ENCODE measurements at places on chromosomes 5 and 9.

- DNase-seq: no peak
Observed at GRCh38 chr9:98790134-98790841, 6.1 kb downstream of the ANKS6 start.

DNA sequence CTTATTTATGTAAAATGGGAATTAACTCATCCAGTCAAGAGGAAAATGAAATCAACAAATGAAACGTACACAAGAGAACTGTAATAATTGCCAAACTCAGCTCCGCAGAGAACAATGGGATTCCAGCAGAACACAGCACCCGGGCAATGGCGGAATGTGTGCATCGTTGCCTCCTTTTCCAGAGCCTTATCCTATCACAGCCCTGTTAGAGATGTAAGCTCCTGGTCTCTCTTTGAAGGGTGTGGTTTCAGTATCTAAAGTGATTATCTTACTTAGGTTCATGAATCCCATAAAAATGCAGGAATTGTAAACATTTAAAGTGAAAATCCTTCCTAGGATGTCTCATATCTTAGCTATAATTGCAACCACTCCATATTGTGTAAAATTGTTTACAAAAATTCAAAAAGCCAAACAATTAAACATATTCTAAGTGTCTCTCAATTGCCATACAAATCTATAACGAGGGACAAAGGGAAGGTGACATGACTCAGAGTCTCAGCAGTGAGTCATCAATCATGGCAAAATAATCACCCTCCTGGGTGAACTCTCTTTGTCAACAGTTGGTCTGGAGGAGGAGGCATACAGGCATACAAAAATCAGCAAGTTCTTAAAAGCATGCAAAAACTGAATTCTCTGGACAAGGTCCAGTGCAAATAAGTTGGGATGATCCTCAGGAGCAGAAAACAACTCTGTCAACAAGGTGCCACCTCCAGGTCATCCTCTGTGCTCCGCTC is 22.6 kb downstream of the SEMA5A start:
- no peak for DNase-seq

DNA sequence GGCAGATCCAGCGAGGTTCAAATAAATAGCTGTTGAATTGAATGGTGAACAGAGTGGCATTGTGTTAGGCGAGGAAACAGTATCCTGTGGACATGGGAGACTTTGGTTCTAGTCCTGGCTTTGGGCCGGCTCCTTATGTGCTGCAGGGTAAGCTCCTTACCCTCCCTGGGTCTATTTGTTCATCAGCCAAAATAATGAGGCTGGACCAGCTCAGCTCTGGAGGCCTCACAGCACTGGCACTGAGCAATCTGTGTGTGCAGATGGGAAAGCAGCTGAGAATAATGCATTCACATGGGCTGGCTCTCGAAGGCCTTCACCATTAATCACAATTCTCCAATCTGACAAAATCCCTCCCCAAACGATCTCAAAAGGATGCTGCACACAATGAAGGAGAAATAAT is 81.9 kb downstream of the APBA1 start:
- no peak for DNase-seq

DNA sequence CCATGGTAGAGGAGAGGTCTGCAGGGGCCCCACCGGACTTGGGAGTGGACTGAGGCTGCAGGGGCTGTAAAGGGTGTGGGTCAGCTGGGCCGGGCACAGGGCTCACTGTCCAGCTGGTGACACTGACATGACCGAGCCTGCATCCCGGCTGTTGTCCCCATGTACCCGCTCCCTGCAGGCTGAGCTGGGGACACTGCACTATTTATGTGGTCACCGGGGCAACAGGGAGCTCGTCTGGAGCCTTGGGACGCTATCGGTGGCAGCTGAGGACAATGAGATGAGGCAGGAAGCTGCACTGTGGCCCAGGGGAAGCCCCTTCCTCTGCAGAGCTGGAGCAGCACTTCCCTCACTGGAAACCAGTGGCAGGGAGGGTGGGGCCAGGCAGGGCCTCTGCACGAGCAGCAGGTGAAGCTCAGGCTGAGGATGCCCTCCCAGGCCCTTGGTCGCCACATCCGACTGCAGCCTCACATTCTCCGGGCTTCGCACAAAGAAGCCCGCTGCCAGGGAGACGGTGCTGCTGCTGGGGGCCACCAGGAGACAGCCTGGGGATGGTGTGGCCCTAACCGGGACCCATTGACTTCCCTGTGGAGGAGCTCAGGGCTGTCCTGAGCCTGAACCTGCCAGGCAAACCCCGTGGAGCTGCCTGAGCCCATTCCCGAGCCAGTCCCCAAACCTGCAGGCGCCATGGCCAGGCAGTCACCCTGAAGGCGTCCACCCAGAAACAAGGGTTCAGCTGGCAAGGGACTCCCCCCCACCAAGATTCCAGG is 26.4 kb downstream of the ZDHHC11B start:
- no peak for DNase-seq

DNA sequence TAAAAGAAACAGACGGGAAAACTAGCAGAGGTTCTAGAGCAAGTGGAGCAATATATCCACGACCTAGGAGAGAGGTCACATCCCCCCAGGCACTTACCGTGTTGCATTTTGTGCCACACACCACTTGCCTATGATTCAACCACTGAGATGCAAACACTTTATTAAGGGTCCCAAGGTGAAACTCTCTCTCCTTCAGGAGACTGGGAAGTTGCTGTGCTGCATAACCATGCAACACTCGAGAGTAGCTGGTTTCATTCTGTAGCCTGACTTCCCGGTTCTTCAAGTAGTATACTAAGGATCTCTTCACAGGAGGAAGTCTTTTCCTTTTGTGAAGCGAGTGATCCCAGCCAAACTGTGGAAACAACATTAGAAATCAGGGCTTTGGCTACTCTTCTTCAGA is 1.6 kb downstream of the DCAF12 start:
- no peak for DNase-seq

GRCh38 chr9:136119883-136120393 is 1.3 kb upstream of the TMEM250 start:
- DNase-seq: no peak

- no peak for DNase-seq
Observed at GRCh38 chr9:85182383-85182782, 512.9 kb downstream of the NTRK2 start.

DNA sequence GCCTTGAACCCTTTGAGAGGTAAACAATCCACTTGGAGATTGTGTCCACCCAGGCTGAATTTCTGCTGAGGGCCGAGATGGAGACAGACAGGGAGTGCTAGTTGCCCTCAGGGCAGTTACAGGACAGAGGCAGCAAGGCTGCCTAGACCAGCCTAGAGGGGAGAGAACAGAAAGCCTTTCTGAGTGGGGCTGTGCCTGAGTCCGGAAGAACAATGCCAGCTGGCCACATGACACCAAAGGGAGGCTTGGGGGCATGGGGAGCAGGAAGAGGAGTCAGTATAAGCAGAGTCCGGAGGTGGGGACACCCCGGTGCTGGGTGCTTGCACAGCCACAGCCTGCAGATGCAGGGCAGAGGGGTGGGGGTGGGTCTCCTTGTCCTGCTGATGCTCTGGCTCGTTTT is 145.7 kb downstream of the CFAP90 start:
- no peak for DNase-seq

DNA sequence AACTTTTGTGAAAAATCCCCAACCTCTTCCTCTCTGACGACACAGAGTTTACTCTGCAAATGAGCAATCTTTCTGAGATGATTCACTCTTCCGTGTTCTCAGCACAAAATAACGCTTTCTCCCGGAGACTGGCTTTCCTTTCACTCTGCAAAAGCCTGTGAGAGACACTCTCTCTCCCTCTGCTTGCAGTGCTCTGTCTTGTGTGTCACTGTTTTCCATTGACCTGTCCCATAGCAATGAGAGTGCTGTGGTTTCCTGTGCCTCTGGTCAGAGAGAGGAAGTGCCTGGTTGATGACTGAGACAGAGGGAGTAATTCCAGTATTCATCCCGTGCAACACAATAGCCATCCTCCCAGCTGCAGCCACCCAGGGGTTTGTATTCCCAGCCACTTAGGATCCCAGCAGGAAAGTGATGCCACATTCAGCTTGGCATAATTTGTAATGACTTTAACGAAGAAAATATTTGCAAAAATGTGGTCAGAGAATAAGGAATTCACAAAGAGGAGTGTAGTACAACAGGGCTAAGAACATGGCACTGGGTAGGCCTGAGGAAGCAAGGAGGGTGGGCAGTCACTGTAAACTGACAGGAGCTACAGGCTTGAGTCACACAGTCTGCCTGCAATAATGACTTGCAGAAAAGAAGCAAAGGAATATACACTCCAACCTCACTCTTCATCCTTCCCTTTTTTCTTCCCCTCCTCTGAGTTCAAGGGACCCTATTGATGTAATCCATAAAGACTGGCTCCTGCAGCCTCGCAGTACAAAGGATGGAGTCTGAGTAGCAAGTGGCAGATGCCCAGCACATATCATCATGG is 463.5 kb upstream of the RGMB start:
- no peak for DNase-seq

- no peak for DNase-seq
Observed at GRCh38 chr9:109781541-109782197, 1.7 kb downstream of the PALM2AKAP2 start.

- no peak for DNase-seq
Observed at GRCh38 chr5:4480528-4481349, 659.4 kb upstream of the ADAMTS16 start.

- DNase-seq: no peak
Observed at GRCh38 chr9:2338777-2339365, 282.7 kb upstream of the VLDLR start.

GRCh38 chr5:78562001-78562400 is 86.6 kb downstream of the LHFPL2 start:
- DNase-seq: no peak

- no peak for DNase-seq
Observed at GRCh38 chr5:166719991-166720390, 1571.5 kb upstream of the WWC1 start.

GRCh38 chr5:168612996-168613395 is 33.8 kb upstream of the PANK3 start:
- no peak for DNase-seq

GRCh38 chr5:142520885-142521284 is 165.0 kb downstream of the FGF1 start:
- DNase-seq: no peak

DNA sequence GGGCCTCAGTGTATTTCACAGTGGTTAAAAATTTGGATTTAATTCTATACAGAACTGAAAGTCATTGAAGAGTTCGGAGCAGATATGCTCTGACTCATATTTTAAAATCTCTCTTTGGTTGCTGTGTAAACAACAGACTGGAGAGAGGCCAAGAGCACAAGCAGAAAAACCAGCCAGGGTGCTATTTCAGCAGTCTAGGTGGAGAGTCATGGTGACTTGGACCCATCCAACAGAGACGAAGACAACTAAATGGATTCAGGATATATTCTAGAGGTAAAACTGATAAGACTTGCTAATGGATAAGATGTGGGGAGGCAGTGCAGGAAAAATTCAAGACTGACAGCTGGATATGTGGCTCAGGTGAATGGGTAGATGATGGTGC is 168.9 kb downstream of the MAPKAP1 start:
- DNase-seq: no peak

GRCh38 chr5:180683220-180683922 is 34.0 kb upstream of the FLT4 start:
- DNase-seq: no peak

DNA sequence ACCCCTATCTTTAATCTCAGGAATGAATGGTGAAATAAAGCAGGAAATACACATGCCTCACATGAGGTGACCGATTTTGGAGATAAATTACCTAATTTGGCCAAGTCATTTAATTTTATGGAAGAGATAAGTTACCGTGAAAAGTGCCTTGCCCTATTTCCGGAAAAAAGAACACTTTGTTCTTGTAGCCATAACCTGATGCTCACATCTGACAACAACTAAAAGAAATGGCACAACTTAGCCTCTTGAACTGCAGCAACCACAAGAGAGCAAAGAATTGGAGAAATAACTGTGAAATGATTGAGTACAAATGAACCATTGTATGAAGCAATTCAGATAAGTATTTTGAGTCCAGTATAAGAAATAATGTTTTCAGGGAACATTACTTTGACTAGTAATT is 628.1 kb upstream of the TYRP1 start:
- DNase-seq: no peak

- DNase-seq: peak; percentile 47
Observed at GRCh38 chr5:132272311-132273210, 15.1 kb downstream of the PDLIM4 start.

- DNase-seq: no peak
Observed at GRCh38 chr5:138545919-138546562, 3.0 kb upstream of the ETF1 start.

GRCh38 chr5:112366987-112367386 is 52.1 kb downstream of the EPB41L4A start:
- DNase-seq: no peak

- DNase-seq: no peak
Observed at GRCh38 chr5:177124486-177124991, 9.0 kb upstream of the NSD1 start.

- DNase-seq: no peak
Observed at GRCh38 chr5:84385705-84386104, 1.0 kb upstream of the EDIL3 start.

DNA sequence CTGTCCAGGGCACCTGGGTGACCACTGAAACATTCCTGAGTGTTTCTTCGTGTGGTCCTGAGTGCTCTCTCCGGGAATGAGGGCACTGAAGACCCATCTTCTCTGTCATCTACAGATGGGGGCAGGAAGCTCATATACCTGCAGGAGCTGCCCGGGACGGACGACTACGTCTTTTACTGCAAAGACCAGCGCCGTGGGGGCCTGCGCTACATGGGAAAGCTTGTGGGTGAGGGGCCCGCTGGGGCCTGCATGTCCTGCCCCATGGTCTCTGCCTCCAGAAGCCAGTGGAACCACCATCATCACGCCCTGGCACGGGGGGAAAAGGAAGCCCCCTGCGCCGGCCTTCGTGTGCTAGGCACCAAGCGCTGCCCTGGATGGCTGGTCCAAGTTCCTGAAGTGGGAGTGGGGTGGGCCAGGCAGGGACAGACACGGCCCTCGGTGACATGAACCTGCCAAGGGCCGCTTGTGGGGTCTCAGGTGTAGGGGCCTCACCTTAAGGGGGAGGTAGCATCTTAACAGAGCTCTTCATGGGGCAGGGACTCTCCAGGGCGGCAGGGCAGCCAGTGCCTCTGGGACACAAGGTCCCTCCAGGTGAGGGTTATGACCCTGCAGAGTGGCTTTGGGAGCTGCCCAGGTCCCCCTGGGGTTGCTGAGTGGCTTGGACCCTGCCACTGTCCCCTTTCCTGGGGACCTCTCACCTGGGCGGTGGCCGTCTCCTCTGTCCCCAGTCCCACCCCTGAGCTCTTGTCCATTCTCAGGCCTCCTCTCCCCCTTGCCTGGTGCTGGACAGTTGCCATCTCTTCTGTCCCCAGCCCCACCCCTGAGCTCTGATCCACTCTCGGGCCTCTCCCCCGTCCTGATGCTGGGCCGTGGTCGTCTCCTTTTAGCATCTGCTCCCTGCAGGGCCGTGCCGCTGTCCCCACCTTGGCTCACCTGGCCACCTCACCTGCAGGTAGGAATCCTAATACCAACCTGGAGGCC is 2.1 kb downstream of the OBP2A start:
- DNase-seq: no peak

- DNase-seq: no peak
Observed at GRCh38 chr9:38062498-38063362, 6.3 kb downstream of the SHB start.

- DNase-seq: no peak
Observed at GRCh38 chr5:66757219-66757833, 161.1 kb downstream of the MAST4 start.

- DNase-seq: no peak
Observed at GRCh38 chr5:141597814-141598213, 21.0 kb downstream of the DIAPH1 start.

- DNase-seq: no peak
Observed at GRCh38 chr5:2184026-2184366, 301.3 kb upstream of the IRX4 start.

GRCh38 chr5:147539053-147539452 is 29.2 kb upstream of the DPYSL3 start:
- no peak for DNase-seq

- DNase-seq: no peak
Observed at GRCh38 chr5:169347786-169348185, 46.8 kb upstream of the SLIT3 start.

Data from stimulated activated CD4-positive, alpha-beta T cell treated with anti-CD3 and anti-CD28 coated beads, TNF-alpha, amount 100 ng/mL, for 1 hour (primary cell).